ENCODE measurements at places on chromosomes 4 and X.
A peak's percentile ranks its signal among the peaks of the same experiment; 100 is the strongest.

- no peak for DNase-seq
Measured at GRCh38 chr4:64216741-64217140, 192.5 kb downstream of the TECRL start.

DNA sequence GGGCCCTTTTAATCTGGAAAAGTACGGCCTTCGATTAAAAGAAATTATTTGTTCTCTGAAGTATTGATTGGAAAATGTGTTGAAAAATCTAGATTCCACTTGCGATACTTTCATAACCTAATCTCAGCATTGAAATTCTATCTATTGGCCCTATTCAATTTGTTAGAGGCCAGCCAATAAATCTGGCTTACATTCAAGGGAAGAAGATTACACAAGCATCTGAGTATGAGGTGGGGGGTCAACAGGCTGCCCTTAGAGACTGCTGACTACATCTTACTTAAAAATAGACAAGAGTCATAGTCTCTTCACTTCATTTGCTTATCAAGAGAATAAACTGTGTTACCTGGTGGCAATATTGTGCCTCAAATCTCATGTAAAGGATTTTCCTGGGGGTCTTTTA is 248.0 kb upstream of the KCNIP4 start:
- no peak for DNase-seq

DNA sequence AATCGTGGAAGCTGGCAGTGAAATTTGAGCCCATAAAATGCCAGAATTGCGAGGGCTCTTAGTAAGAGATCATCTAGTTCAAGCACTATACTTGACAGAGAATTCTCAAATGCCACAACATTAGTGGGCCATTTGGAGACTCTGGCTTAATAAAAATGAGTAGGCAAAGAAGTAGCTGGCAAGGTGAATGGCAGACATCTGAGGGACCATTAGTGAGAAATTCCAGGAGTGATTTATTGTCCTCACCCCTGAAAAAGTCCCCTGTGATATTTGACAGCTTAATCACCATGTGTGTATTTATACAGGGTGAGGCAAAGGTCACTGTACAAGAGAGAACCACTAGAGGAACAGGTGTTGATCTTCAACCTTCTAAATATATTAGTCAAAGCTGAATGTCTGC is 207.5 kb downstream of the CHRDL1 start:
- no peak for DNase-seq

DNA sequence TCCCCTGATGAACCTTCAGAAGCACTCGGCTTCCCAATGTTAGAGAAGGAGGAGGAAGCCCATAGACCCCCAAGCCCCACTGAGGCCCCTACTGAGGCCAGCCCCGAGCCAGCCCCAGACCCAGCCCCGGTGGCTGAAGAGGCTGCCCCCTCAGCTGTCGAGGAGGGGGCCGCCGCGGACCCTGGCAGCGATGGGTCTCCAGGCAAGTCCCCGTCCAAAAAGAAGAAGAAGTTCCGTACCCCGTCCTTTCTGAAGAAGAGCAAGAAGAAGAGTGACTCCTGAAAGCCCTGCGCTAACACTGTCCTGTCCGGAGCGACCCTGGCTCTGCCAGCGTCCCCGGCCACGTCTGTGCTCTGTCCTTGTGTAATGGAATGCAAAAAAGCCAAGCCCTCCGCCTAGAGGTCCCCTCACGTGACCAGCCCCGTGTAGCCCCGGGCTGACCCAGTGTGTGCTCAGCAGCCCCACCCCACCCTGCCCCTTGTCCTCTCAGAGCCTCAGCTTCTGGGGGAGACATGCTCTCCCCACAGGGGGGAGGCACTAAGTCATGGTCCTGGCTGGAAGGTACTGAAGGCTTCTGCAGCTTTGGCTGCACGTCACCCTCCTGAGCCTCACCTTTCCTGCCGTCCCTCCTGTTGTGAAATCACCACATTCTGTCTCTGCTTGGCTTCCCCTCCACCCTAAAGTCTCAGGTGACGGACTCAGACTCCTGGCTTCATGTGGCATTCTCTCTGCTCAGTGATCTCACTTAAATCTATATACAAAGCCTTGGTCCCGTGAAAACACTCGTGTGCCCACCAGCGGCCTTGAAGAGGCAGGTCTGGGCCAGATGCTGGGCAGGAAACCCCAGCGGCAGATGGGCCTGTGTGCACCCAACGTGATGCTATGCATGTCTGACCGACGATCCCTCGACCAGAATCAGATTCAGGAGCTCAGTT is 34.7 kb downstream of the NOP14 start:
- DNase-seq, result no peak

GRCh38 chr4:98682719-98683118 is 24.3 kb upstream of the TSPAN5 start:
- DNase-seq, result no peak

DNA sequence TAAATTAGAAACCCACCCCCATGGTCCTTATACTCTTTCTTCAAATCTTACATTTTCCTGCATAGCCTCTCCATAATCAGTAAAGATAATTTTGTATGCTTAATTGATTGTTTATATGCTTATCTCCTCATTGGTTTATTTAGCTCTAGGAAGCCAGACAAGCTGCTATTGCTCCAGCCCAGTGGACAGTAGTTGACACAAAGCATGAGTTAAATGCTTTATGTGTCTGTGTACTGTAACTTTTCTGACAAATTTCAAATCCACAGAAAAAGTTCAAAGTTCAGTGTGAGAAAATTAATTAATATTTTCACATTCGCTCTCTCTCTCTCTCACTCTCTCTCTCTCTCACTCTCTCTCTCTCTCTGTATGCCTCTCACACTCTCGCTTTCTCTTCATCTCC is 181.7 kb downstream of the GABRB1 start:
- DNase-seq, result no peak

DNA sequence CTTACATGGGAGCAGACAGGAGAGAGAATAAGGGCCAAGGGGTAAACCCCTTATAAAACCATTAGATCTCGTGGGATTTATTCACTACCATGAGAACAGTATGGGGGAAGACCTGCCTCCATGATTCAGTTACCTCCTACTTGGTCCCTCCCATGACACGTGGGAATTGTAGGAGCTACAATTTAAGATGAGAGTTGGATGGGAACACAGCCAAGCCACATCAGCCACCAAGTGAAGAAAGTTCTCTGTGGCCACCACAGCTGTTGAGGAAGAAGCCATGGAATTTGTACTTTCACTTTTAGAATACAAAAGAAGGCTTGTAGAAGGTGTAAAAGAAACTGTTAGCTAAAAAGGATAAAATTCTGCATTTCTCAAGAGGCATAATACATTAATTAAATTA is 67.0 kb upstream of the CXorf51A start:
- DNase-seq, result no peak

GRCh38 chrX:129360175-129360574 is 163.1 kb downstream of the SMARCA1 start:
- DNase-seq, result peak; percentile 48

DNA sequence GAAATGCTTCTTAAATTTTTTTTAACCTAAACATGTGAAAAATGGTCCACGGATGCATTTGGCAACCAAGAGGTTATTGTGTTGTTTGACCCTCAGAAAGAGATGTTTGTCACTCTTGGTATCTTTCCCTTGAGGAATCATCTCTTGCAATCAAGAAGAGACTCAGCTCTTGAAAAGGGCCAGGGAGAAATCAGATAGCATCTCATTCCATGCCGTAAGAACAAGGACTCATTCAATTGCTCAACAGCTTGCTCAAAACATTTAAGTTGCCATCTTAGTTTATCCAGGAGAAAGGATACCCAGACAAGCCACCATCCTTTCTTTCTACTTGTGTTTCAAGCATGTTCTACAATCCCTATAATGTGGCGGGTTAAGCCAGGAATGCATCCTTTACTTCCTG is 209.5 kb upstream of the LNX1 start:
- no peak for DNase-seq
